ENCODE measurements at places on chromosomes 7 and 10.

DNA sequence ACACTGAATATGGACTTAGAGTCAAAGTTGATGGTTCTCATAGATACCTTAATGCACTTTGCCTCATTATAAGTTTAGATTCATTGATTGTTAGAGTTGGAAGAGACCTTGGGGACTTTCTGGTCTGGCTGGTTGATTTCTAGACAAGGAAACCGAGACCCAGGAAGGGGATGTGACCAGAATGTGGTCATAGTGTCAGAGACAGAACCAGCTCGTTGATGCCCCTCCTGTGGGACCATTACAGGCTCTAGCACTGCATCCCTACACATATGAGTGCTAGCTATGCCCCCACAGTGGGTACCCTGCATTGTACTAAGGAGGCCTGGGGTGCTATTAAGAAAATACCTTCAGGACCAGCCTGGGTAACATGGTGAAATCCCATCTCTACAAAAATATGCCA lies 306.6 kb downstream of the CAMK1D start:
- no peaks in the 10 kb centered on the region for H3K36me3 ChIP-seq
- H3K27ac ChIP-seq: no peak overlapping the region
- no peaks in the 10 kb centered on the region for H3K4me1 ChIP-seq
- H3K27me3 ChIP-seq: no peaks in the 10 kb centered on the region
- no peak overlapping the region for H3K4me3 ChIP-seq

DNA sequence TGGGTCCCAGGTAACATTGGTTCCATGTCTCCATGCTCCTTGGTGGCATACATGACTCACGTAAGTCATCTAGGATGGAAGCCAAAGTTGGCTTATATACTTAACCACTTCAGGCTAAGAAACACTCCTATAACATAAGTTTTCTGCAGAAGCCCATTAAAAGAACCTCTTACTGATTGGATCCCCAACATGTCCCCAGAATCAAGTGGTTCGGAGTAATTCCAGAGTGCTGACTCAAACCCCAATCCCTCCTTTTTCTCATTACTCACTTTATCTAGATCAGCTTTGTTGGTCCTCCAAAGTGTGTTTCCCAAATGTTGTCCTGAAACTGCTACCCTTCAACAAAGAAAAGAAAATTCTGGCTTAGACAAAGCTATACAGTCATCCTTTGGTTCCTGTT lies 10.1 kb upstream of the ATOH7 start:
- no peak overlapping the region for H3K27ac ChIP-seq
- H3K4me1 ChIP-seq: no peaks in the 10 kb centered on the region
- H3K4me3 ChIP-seq: no peak overlapping the region
- H3K27me3 ChIP-seq: no peaks in the 10 kb centered on the region
- no peak for DNase-seq

DNA sequence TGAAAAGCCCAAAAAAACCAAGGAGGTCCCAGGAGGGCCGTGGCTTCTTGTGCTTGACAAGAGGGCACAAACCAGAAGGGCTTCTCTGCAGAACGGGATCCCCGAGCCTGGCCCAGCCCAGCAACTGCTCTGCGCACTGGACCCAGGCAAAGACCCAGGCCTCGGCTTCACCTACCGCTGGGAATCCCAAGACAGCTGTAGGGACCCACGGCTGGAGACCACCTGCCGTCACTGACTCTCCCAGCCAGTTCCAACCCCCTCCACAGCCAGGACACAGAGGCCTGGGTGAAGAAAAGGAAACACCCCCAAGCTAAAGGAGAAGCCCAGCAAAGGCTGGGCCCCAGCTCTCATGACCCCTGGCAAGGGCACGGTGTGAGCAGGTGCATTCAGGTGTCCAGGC lies 24.3 kb downstream of the PDGFA start:
- no peak overlapping the region for H3K27ac ChIP-seq
- DNase-seq: no peak
- H3K36me3 ChIP-seq: peaks cover 24% of the 10 kb centered on the region
- H3K4me3 ChIP-seq: no peak overlapping the region
- H3K27me3 ChIP-seq: no peaks in the 10 kb centered on the region

GRCh38 chr7:157620616-157621015 lies 283.8 kb downstream of the DNAJB6 start:
- H3K4me1 ChIP-seq: peaks cover 10% of the 10 kb centered on the region
- H3K4me3 ChIP-seq: no peak overlapping the region
- no peak for DNase-seq
- H3K27ac ChIP-seq: no peak overlapping the region
- H3K27me3 ChIP-seq: no peaks in the 10 kb centered on the region

GRCh38 chr10:93815304-93816096 lies 57.8 kb downstream of the LGI1 start:
- H3K27ac ChIP-seq: peak overlapping the region; percentile 15
- peaks cover 12% of the 10 kb centered on the region for H3K4me1 ChIP-seq
- H3K36me3 ChIP-seq: no peaks in the 10 kb centered on the region
- no peak overlapping the region for H3K4me3 ChIP-seq
- DNase-seq: no peak

GRCh38 chr7:77903597-77903996 lies 105.0 kb downstream of the PHTF2 start:
- no peaks in the 10 kb centered on the region for H3K27me3 ChIP-seq
- H3K36me3 ChIP-seq: no peaks in the 10 kb centered on the region
- H3K4me1 ChIP-seq: no peaks in the 10 kb centered on the region
- H3K27ac ChIP-seq: no peak overlapping the region
- H3K4me3 ChIP-seq: no peak overlapping the region
